ENCODE measurements at places on chromosomes 6 and 20.

- DNase-seq, result no peak
Observed at GRCh38 chr6:130494729-130495128, 128.9 kb downstream of the TMEM200A start.

GRCh38 chr20:24489631-24490260 lies 20.3 kb downstream of the SYNDIG1 start:
- DNase-seq, result no peak

DNA sequence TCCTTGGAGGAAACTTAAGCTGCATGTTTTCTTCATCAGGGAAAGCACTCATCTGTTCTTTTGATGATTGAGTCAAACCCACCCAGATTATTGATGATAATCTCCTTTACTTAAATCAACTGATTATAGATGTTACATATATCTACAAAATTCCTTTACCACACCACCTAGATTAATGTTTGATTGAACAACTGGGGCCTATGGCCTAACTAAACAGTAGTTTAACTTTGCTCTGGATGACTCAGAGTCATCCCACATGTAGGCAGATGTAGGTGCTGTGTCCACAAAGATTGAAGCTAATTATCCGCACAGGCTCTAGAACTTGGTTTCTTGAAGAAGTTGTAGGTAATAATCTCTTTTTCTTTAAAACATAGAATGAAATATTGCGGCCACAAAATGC lies 42.2 kb downstream of the PKIB start:
- no peak for DNase-seq

DNA sequence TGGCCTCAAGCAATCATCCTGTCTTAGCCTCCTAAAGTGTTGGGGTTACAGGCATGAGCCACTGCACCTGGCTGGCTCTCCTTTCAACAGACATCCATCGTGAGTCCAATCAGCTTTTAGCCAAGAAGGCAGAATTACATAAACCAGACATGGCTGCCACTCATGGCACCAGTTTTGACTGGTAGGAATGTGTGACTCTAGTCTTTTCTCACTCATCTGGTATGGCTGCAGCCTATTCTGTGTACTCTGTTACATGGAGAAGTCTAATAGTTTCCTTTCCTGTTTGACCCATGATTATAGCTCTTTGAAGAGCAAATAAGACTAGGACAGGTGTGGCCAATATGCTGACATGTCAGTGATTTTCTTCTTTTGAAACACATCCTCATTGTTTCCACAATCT lies 27.0 kb upstream of the RNF144B start:
- DNase-seq, result no peak

- no peak for DNase-seq
Observed at GRCh38 chr20:4229415-4229814, 214.1 kb upstream of the RNF24 start.

- DNase-seq, result no peak
Observed at GRCh38 chr20:24081077-24081476, 92.5 kb upstream of the GGTLC1 start.

DNA sequence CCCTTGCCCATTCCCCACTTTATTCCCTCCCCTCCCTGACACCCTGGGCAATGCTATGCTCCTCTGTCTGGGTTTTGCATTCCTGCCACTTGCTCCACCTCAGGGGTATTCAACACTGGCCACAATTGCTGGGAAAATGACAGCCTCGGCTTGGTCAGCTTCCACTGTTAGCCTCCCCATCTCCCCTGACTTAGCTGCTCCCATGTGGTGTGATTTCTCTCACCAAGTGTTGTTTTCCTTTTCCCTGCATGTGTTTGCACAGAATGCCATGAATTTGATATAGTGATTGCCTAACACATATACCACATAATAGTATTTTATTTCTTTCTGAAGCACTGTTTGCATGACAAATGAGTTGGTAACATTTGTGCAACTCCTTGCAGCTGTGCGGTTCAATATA lies 1.4 kb upstream of the LEMD2 start:
- no peak for DNase-seq

- no peak for DNase-seq
Observed at GRCh38 chr6:89977808-89978748, 83.8 kb downstream of the GJA10 start.

- no peak for DNase-seq
Observed at GRCh38 chr20:52494244-52494643, 302.7 kb upstream of the ZFP64 start.

GRCh38 chr6:36248980-36249379 lies 20.9 kb upstream of the PNPLA1 start:
- DNase-seq, result no peak

- DNase-seq, result no peak
Observed at GRCh38 chr6:133969285-133969920, 16.4 kb downstream of the TBPL1 start.

GRCh38 chr6:143465546-143465945 lies 14.9 kb downstream of the PEX3 start:
- DNase-seq, result no peak

- no peak for DNase-seq
Observed at GRCh38 chr6:35993150-35993549, 31.3 kb downstream of the SLC26A8 start.

- DNase-seq, result no peak
Observed at GRCh38 chr20:13012886-13013285, 4.1 kb downstream of the SPTLC3 start.

DNA sequence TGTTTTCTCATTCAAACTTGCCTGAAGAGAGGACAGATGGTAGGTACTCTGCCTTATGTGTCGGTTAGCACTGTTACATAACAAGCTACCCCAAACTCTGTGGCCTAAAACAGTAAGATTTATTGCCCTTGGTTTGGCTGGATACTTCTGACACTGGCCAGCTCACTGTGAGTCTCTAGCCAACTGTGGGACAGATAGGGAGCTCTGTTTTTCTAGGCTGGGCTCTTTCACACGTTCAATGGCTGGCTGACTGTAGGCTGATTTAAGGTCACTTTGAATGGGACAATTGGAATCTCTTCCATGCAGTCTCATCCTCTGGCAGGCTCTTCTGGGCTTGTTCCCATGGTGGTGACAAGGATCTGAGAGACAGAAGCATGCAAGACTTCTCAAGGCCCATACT lies 39.4 kb upstream of the JAG1 start:
- DNase-seq, result no peak

DNA sequence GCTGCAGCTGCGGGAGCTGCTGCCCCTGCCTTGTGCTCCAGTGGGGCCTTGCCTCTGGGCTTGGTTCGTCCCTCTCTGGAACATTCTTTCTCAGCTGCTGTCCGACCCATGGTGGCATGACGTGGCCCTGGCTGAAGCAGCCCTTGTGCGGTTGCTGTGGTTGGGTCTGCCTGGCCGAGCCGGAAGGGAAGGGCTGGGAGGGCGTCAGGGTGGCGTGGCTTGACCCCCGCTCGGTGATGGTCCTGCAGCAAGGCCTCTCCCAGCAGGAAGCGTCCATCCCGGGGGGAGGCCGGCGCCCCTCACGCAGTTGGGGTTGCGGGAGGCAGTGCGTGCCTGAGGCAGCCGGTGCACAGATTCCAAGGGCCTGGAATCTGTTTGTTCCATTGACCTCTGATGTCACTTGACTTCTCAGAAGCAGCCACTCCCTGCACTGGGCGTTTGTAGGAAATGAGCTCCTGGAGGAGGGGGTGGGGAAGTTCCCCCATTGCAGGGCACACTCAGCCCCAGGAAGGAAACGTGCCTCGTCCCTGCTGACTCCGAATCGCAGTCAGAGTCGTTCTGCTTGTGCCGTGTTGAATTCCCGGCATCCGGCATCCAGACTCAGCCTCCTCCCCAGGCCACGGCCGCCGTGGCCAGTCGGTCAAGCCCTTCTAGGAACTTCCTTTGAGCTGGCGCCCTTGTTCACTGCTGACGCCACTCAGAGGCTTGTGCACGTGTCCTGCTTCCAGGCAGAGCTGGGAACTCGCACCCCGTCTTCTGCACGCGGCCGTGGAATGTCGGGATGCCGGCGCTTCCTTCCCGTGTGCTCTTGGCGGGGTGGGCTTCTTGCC lies 9.7 kb upstream of the TNFRSF6B start:
- DNase-seq, result no peak

GRCh38 chr20:3334156-3334943 lies 73.1 kb downstream of the DNAAF9 start:
- DNase-seq, result no peak

GRCh38 chr6:100311707-100312251 lies 152.9 kb downstream of the SIM1 start:
- no peak for DNase-seq

DNA sequence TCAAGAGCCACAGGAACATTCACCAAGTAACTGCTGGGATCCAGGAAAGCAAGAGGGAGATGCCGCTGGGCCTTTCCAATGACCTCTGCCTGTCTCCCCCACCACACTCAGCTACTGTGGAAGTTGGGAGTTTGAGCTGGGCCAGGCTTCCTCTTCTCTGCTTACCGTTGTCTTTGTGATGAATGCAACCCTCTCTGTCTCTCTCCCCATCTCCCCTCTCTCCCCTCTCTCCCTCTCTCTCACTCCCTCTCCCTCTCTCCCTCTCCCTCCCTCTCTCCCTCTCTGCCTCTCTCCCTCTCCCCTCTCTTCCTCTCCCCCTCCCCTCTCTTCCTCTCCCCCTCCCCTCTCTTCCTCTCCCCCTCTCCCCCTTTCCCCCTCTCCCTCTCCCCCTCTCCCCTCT lies 54.8 kb downstream of the EDN3 start:
- no peak for DNase-seq

- no peak for DNase-seq
Observed at GRCh38 chr6:170063431-170063830, 227.4 kb downstream of the DLL1 start.

- no peak for DNase-seq
Observed at GRCh38 chr20:53576586-53577318, 16.9 kb downstream of the ZNF217 start.

GRCh38 chr20:12047838-12048432 lies 130.2 kb downstream of the BTBD3 start:
- no peak for DNase-seq
